AG08395 (cell line): ENCODE measurements at places on chromosomes 1 and 21.

- peak; percentile 43 for DNase-seq
These were observed 905 bp downstream of the BTBD19 start for GRCh38 chr1:44808938-44809917.

DNA sequence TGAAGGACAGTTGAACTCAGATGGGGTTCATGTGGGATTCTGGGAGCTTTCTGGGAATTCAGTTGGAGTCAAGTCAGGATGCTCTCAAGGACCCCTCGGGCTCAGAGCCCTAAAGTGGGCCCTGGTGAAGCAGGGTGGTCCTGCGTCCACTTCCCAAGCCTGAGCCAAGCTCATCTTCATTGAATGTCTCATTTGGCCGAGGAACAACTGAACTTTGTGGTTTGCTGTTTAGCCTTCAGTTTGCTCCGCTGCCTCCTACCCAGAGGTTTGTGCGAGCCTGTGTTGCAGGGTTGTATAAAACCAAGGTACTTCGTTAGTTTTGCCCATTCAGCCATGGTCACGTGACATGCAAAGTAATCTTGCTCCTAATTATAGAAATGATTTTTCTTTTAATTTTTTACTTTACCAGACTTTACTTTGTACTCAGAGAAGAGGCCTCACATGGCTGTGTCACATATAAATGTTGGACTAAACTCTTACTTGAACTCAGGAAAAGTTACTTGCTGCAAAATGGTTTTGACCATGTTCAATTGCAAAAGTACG lies 49.7 kb downstream of the B3GALT5 start:
- no peak for DNase-seq

GRCh38 chr1:198771563-198772153 lies 132.8 kb downstream of the PTPRC start:
- no peak for DNase-seq

- no peak for DNase-seq
These were observed 34.1 kb downstream of the OR2G3 start for GRCh38 chr1:247639381-247639981.

DNA sequence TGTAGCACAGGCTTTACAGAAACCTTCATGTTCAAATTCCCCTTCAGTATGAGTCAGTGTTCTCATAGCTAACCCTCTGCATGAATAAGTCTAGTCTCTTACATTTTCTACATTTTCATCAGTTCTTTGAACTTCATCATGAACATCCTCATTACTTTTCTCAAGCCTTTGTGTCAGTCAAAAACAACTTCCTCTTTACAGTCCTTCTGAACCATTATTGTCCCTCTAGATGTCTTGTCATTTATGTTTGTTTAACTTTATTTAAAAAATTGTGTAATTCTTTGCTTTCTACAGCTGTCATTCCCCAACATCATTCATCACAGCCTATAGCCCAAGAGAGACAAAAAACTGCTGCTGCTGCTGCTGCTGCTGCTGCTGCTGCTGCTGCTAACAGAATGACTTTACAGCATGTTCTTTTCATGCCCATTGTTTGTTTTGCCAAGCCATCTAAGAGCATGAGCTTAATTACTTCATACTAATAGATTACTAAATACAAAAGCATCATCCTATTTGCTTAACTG lies 133.1 kb downstream of the LRRC40 start:
- DNase-seq = peak; percentile 33

DNA sequence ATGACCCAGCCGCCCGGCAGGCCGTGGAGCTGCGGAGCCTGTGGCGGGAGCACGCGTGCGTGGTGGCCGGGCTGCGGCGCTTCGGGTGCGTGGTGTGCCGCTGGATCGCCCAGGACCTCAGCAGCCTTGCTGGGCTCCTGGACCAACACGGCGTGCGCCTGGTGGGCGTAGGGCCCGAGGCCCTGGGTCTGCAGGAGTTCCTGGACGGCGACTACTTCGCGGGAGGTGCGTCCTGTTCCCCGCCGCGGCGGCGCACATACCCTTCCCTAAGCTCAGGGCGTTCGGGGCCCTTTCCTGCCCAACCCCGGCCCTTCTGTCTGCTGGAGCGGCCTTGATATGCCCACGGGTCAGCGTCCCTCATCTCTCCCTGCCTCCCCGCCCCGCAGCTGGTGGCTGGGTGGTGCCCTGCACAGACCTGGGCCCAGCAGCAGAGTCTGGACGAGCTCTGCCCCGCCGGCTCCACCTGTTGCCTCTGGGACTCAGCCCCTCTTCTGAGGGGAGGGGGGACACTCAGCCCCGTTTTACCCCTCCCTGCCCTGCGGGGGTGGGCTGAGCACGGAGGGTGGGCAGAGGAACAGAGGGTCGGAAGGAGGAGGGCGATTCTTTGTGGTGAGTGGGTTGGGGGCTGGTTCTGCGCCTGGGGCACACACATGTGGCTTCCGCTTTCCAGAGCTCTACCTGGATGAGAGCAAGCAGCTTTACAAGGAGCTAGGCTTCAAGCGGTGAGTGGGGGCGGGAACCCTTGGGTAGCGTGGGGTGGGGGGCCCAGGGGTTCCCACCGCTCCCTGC lies 688 bp downstream of the PRXL2B start:
- DNase-seq = peak; percentile 40

DNA sequence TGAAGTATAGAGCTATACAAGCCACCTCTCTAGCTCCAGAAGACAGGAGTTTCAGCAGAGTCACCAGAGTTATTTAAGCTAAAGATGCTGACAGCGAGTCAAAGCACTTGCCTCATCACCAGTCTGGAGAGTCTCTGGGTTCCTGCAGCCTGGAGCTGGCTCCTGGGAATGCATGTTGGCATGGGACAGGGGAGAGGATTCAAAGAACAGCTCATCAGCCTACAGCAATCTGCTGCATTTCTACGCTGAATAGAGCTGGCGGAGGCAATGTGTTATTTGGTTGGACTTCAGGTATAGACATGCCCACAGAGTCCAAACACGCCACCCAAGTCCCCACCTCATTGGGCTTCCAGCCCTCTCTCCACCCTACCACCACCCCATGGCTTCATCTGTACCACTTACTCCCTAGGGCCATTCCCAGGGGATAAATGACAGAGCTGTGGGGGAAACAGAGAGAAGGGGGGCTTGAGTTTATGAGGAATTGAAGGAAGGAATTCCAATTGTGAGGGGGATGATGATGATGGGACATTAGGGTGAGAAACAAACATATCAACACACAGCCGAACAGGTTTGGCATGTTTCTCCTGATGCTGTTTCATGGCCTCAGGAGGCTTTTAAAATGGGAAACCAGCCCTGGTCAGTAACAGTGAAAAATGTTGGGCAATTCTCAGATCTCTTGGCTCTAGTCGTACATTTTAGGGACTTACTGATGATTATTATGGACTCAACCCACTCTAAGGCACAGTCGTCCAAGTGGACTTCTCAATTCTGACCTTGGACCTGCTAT lies 58.4 kb downstream of the PLEKHA6 start:
- DNase-seq = no peak

DNA sequence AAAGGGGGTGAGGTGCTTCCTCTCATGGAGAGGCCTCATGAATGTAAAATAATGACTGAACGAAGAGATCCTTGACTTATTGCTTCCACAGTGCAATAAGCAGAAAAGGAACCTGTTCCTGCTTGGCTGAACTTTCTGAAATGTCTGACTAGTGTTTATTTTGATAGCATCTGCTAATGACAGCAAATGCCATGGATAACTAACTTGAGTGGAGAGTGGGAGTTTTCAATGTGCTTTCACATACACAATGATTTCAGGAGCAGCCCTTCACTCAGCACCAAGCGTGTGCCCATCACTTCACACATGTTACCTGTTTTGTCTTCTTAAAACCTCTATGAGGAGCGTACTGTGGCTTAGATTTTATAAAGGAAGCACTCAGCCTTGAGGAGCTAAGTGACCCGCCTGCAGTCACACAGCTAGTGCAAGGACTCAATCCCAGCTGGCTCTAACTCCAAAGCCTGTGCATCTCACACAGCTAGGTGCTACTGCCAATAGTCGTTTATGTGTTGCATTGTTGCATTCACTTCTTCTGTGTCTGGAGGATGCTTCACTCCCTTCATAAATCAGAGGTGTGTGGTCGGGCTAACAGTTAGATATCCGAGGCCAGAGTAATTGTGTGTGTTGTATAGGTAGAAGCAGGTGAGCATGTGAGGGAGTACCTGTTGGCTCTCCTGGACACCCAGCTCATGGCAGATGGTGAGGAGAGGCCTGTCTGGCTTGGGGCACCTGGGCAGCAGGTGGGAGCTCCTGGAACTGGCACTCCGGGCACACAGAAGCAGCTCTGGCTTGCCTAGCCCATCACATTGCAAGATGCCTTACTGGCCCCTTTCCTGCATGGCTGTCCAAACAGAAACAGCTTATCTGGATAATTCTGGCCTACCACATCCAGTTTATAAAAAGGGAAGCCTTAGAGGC lies 12.8 kb downstream of the CASQ2 start:
- DNase-seq = no peak

DNA sequence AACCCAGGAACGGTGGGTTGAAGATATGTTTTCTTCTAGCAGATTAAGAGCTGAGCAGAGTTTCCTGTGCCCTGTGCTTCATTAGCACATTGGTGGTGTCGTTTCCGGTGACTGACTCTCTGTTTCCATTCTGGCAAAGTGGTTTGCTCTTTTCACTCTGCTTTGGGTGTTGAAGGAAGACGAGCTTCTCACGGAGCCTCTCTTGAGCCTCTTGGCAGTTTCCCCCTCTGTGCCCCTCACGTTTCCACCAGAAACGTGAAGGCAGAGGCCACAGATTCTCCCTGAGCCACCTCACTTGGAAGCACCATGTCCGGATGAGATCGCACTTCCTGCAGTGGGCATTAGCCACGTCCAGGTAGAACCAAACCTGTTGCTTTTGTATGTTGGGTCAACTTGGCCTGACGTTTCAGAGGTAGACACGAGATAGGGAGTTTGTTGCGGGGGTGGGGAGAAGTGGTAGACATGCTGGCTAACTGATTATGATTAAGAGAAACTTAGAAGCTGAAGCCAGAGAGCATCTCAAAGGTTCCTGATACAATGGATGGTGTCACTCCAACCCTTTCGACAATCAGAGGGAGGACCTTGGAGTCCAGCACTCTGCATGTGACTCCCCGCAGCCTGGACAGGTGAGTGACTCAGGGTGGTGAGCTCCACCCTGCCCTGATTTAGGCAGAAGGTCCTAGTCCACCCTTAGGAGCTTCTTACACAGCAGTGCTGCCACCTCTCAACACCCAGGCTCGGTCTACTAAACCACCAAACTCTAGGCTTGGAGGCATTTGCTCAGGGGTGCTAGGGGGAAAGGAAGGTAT lies at the start of gene LAX1:
LAX1 (plus strand) TSS at position 155 of the 809 bp plus-strand sequence; CDS start at position 538, 383 bp downstream.
- DNase-seq = no peak

DNA sequence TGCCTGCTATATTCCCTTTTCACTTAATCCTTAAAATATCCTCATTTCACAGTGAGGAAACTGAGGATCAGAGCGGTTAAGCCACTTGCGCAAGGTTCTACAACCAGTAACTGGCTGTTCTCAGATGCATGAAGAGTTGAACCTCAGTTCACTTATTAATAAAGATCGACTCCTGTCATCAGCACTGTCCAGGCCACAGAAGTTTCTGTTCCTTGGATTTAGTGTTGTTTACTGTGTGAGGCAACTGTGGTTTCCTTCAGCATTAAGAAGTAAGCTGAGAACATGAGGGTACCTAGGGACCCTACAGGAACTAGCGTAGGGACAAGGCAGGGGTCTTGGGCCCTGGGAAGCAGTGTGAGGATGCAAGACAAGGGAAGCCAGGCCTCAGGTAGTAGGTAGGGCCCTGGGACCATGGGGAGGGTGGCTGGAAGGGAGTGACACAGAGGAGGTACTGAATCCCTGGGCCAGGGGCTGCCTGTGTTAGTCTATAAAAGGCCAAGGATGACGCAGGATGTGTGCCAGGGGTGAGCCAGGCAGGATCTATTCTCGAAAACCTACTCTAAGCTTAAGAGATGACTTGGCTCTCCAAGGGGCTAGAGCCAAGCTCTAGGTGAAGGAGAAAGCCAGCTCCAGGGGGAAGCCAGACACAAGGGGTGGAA lies 181.2 kb upstream of the CSF3R start:
- DNase-seq = no peak

- DNase-seq = no peak
These were observed 6.5 kb downstream of the WNT3A start for GRCh38 chr1:228013131-228013934.

DNA sequence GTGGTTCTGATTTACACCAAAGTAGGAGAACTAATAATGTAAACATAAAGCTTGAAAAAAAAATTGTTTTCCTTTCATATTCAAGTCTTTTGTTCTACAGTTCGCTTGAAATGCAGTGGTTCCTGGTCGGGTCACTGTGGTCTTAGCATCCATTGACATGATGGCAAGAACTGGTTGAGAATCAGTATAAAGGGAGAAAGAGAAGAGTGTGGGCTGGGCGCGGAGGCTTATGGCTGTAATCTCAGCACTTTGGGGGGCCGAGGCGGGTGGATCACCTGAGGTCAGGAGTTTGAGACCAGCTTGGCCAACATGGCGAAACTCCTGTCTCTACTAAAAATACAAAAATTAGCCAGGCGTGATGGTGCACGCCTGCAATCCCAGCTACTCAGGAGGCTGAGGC lies 250.9 kb downstream of the BACH1 start:
- no peak for DNase-seq

- no peak for DNase-seq
These were observed 117.6 kb downstream of the KCNN3 start for GRCh38 chr1:154752273-154753030.

DNA sequence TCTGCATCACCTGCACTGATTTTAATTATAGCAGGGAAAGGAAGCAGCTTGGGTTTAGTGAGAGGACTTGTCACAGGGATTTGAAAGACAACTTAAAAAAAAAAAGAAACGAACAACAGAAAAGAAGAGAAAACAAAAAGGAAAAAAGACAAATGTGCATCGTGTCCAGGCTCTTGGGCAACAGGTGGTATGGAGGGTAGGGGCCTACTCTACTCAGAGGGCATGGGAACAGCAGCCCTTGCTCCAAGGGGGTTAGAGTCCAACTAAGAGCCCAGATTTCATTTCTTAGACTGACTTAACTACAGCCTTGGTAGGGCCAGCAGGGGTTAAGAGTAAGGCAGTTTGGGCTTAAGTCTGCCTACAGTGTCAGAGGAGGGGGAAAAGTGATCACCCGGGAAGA lies 15.3 kb upstream of the EXOSC10 start:
- DNase-seq = no peak

DNA sequence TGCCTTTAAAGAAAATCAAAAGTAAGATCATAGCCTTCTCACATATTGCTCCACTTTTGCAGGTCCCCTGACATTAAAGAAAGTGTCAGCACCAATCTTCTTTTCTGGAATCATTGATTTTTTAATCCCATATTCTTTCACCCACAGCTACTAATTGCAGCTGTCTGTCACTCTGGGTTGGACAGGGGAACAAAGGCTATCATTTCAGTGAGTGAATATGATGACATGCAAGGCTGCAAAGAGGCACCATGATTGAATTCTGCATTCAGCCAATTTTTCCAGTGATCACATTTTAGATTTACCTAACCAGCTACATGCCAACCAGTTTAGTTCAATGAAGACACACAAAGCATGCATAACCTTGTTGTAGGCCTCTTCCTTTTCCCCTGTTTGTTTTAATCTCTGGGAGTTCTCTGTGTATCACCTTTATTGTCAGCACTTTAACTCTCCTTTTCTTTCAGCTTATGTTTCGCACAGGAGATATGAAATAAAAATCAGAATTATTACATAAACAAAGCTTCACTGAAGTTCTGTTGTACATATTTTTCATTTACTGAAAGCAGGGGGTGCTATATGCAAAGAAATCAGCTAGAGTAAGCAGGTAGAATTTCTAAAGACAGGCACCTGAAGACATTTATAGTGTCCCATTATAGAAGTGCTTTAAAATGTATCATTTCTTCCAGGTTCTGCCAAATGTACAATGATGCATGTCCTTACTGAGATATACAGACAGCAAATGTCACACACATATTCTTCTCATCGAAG lies 584.8 kb downstream of the PLA2G4A start:
- no peak for DNase-seq

GRCh38 chr1:162192763-162193162 lies 123.3 kb downstream of the NOS1AP start:
- no peak for DNase-seq
